ENCODE measurements at places on chromosomes 5 and 9.

- DNase-seq, result no peak
Observed at GRCh38 chr9:101399643-101399970, 956 bp downstream of the ZNF189 start.

DNA sequence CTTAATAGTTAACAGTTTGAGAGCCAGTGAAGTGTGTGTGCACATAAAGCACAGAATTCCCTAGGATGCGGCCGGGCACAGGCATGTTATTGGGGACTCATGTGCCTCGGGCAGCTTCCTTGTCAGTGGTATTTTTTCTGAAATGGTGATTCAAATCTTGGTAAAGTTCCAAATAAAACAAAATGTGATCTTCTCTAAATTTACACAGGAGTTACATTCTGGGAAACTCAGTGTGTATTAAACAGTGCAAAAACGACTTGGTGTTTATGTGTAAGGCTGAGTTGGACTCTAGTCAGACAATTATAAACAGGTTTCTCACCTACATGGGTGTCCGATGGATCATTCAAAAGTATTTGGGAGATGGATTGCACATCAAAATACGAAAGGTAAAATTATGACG lies 48.9 kb downstream of the BOD1 start:
- DNase-seq, result no peak

- DNase-seq, result no peak
Observed at GRCh38 chr5:73728493-73729273, 102.7 kb downstream of the ARHGEF28 start.

- no peak for DNase-seq
Observed at GRCh38 chr5:173670791-173671120, 54.3 kb upstream of the BOD1 start.

GRCh38 chr9:136688274-136689107 lies 1.2 kb upstream of the AGPAT2 start:
- DNase-seq, result no peak

DNA sequence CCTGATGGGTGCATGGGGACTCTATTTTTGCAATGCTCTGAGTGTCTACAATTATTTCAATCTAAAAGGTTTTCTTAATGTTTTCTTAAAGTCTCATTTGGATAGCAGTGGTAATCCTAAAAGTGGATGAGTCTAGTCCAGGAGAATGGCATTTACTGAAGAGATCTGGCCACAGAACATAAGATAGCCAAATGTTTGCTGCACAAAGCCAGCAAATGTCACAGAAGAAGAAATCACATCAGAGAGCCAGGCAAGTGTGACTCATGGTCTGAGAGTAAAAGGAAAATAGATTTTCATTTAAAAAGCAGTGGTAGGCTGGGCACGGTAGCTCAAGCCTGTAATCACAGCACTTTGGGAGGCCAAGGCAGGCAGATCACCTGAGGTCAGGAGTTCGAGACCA lies 352.7 kb upstream of the GRAMD2B start:
- no peak for DNase-seq

DNA sequence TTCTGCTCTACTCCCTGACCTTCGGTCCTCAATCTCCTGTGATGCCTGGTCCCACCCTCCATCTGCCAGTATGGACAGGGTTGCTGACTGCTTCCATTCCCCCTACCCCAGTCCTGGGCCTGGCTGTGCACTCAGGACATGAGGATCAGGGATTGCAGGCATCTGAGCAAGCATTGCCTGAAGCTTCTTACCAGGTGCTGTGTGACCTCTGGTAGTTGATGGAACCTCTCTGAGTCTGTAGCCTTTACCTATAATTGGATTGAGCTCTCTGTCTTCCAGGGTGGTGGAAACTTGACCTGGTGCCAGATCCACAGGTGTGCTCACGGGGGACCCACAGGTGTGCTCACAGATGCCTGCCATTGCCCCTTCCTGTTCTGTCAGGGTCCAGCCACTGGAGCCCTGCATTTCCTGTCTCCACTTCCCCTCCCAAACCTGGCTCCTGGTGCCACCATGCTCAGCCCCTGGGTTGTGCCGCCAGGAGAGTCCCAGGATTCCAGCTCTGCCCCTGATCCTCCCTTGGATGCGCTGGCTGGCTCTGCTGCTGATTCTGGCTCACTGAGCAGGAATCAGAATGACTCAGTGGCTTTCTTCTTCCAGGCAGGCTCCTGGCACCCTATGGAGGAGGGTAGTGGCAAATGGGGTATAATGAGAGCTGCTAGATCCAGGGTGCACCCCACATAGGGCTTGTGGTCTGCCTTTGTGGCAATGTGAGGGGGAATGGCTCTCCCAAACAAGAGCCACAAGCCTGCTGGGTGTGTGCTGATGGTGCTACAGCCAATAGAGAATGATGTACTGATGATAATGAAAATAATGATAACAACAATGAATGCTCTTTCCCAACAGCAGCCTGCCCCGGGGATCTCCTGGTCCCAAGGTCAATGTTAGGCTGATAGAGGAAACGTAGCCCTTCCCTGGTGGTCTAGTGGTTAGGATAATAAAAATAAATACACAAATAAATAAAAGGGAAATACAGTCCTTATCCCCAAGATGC lies 35.2 kb upstream of the PSD2 start:
- DNase-seq, result no peak

- DNase-seq, result no peak
Observed at GRCh38 chr5:73433982-73434342, 14.6 kb downstream of the FOXD1 start.

- DNase-seq, result no peak
Observed at GRCh38 chr9:90188656-90189055, 454.0 kb downstream of the DIRAS2 start.

DNA sequence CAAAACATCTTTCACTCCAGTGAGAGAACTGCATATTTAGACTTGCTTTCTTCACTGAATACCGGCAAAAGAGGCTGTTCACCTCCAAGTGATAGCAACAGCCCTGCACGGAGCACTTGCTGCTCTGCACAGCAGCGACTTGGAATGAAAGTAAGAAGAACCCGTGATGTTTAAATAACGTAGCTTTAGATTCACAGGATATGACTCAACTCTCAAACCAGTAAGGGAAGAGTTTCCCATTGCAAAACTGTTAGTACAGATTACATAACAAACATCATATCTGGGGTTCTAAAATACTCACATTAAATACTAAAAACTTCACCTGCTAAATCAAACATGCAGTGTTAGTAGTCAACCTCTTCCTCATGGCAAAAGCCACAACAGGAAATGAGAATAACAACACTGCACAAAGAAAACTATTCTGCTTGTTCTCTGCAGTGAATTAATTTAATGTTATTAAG lies 203.4 kb downstream of the MCTP1 start:
- no peak for DNase-seq

- DNase-seq, result no peak
Observed at GRCh38 chr9:6512085-6512657, 99.2 kb downstream of the UHRF2 start.

GRCh38 chr5:33995865-33996264 lies 11.4 kb upstream of the SLC45A2 start:
- no peak for DNase-seq

DNA sequence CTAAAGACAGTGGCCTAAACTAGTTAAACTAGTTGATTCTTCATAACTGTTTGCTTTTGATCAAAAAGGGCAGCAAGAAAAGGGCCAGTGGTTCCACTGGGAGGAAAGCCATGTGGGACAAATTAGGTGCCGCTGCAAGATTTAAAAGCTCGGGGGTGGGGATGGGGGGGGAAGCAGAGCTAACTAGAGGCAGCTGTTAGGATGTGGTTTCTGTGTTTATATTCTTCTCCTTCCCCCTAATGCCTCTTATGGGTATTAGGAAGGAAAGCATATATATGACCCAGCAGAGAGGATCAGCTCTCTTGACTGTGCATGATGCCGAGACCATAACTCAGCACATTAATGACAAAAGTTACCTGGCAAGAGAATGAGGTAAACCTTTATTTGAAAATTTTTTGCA lies 65.7 kb downstream of the EFNA5 start:
- no peak for DNase-seq

- DNase-seq, result no peak
Observed at GRCh38 chr5:80962630-80963520, 2.7 kb downstream of the RASGRF2 start.

DNA sequence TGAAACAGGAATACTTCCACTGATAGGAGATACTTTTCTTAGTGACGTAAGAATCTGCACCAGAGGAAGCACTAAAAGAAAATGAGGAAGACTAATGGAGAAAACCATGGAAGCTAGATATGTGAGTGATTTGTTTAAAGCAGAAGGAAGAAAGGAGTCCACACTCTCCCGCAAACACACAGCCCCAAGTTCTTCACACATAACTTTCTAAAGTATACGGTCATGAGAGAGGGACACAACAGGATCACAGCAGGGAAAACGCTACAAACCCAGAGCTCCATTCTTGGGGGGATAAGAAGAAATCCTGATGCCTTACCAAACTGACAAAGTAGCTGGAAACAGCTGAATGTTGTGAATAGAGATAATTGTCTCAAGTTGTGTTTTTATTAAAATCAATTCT lies 222.2 kb upstream of the TMEM161B start:
- no peak for DNase-seq

DNA sequence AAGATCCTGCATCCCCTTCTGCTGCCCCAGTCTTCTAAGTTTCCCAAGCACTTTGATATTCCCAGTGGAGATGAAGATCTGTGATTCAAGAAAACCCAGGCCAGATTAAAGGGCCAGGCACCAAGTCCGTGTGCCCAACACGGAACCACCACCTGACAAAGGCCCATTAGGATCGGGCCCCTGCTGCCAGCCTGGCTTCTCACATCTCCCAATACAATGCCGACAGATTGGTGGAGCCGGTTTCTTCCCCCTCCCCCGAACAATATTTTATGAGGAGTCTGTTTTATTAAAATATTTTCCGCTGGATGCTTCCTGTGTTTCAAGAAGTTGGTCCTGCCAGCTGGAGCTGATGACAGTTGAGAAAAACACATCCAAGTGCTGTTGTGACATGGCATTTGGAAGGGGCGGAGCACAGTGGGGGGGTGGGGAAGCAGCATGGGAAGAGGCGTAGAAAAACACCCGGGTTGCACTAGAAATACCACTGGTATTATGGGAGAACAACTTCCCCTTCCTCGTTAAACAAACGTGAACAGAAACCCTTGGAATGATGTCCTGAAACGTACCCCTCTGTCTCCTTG lies 45.0 kb downstream of the CRB2 start:
- no peak for DNase-seq

DNA sequence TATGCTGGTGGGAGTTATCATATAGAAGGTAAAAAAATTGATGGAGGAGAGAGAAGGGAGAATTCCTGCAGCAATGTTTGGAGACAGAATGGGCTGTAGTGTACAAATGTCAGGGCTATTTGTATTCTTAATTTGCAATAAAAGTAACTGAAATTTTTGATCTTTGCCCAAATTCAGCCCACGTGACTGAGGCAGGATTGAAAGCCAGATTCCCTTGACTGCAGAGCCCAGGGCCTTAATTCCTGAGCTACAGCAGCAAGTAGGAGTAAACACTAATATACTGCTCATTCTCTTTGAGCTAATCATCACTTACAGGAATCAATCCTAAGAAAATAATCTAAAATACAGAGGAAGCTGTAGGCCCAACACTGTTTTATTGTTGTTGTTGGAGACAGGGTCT lies 5.2 kb upstream of the ANXA6 start:
- no peak for DNase-seq

- DNase-seq, result no peak
Observed at GRCh38 chr9:37035648-37036370, 1.7 kb upstream of the PAX5 start.

GRCh38 chr5:34585601-34586104 lies 70.5 kb upstream of the RAI14 start:
- DNase-seq, result no peak

GRCh38 chr9:109031241-109031640 lies 17.9 kb upstream of the CTNNAL1 start:
- no peak for DNase-seq

DNA sequence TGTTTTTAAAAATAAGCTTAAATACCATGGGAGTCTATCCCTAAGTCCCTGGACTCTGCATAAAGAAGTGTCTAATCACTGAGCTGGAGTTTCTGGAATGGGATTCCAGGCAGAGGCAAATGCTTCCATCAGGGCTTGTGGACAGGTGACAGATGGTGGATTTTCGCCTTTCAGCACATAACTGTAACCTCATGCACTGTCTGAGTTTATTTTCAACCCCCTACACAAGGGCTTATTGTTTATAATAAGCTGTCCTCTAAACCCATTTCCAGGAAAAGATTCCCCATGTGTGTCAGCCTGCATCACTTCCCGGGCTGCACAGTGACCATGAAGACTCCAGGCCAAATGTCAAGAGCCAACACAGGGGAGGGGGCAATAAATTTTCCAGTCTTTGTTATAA lies 264.0 kb downstream of the PIK3R1 start:
- no peak for DNase-seq

DNA sequence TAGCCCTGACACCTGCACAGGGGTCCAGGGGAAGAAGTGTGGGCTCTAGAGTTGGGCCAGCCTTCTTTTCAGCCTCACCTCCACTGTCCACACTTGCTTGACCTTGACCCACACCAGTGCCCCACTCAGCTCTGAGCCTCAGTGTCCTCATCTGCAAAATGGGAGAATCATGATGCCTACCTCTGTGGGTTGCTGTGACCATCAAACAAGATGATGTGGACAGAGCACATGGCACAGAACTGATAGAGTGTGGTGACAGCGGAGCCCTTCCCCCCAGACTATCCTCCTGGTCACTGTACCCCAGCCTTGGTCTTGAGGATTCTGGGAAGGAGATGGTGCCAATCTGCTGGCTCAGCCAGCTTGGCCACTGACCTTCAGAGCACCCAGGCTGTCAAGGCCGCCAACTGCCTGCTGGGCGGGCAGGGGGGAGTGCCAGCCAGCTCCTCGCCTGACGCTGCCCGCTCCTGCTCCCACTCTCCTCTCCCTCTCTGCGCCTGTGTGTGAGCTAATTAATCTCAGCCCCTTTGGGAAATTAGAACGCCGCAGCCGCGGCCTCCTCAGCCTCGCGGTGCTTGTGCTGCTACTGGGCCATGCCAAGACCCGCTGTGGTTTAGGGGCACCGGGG lies 16.7 kb downstream of the CXXC5 start:
- no peak for DNase-seq

DNA sequence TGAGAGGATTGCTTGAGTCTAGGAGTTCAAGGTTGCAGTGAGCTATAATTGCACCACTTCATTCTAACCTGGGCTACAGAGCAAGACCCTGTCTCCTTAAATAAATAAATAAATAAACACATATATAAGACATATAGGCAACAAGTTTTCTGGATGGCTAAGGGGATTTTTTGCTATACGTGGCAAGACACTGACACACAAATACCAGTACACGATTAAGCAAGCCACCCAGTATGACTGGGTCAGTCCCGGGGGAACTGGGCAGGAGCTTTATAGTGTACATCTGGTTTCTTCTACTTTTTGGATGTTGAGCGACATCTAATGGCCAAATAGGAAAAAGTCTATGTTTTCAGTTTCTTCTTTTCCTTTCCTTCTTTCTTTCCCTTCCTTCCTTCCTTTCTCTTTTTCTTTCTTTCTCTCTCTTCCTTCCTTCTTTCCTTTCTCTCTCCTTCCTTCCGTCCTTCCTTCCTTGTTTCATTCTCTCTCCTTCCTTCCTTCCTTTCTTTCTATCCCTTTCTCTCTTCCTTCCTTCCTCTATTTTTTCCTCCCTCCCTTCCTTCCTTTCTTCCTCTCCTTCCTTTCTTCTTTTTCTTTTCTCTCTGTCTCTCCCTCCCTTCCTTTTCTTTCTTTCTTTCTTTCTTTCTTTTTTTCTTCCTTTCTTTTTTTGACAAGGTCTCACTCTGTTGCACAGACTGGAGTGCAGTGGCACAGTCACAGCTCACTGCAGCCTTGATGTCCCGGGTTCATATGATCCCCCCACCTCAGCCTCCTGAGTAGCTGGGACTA lies 47.0 kb upstream of the PLIN2 start:
- DNase-seq, result peak; percentile 38
